ENCODE measurements at places on chromosomes 7 and 10.
A peak's percentile ranks its signal among the peaks of the same experiment; 100 is the strongest.

- DNase-seq, result no peak
Measured at GRCh38 chr10:7487528-7487927, 76.7 kb upstream of the SFMBT2 start.

GRCh38 chr10:37710831-37711616 is 146.4 kb downstream of the ZNF248 start:
- no peak for DNase-seq

DNA sequence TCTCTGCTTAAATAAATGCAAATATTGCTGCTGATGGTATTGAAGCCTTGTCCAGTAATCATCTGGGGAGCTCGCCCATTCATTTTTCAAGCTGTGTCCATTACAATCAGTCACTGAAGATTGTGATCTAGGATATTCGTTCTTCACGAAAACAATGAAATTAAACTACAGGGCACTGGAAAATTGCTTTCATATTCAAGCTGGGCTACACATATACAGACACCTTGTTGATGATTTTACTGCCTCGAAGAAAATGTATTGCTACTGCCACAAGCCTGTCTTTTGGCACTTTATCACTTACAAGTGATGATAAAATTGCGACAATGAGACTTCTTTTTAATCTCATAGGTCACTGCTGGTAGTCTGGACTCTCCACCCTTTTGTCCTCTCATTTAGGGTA is 100.0 kb upstream of the MINDY3 start:
- no peak for DNase-seq

DNA sequence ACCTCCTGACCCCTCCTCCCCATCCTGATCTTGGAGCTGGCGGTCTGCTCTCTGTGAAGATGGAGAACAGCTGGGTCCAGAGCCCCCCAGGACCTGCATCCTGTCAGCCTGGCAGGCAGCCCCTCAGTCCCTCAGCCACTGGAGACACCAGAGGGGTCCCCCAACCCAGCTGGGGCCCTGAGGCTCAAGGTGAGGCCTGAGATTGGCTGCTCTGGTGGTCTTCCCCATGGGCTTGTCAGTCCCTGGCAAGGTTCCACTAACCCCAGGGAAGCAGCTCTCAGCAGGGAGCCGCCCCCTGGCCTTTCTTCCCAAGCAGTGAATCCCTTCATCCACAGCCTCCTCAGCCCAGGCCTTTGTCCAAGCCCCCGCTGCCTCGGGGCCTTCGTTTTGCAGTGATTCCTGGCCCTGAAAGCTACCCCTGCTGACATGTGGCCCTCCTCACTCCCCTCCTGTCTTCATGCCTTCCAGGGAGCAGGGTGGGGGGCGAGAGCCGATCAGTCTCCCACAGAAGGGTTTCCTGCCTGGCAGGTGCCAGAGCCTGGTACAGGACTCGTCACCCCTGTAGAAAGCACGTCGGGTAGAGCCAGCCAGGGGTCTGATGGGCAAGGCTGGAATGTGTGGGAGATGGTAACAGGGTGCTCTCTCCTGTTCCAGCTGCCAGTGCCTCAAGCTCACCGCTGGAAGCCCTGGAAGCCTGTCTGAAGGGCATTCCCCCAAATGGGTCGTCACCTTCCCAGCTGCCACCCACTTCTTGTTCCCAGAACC is 48.5 kb downstream of the ZNF467 start:
- no peak for DNase-seq

DNA sequence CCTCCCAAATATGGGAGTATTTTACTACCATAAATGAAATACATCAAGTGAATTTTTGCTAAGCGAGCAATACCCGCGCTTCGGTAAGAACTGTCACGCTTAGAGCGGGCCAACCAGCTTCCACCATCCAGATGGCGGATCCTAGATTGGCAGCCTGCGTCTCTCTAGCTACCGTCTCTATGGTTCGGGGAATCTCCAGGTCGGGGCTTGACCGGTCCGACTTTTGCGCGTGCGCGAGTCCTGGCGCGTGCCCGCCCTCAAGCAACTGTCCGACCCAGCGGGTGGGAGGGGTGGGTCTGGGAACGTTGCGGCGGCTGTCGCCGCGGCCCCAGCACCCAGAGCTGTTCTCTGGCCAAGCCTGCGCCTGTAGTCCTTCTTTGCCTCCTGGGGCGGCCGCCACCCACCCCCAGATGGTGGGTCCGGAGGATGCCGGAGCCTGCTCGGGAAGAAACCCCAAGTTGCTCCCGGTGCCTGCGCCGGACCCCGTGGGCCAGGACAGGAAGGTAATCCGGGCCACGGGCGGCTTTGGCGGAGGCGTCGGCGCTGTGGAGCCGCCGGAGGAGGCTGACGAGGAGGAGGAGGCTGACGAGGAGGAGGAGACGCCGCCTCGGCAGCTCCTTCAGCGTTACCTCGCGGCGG is at the start of gene TBC1D12:
Gene TBC1D12 (plus strand): TSS at position 338 of the 639 bp plus-strand sequence. CDS start 73 bp downstream, at position 411.
- peak; percentile 36 for DNase-seq

DNA sequence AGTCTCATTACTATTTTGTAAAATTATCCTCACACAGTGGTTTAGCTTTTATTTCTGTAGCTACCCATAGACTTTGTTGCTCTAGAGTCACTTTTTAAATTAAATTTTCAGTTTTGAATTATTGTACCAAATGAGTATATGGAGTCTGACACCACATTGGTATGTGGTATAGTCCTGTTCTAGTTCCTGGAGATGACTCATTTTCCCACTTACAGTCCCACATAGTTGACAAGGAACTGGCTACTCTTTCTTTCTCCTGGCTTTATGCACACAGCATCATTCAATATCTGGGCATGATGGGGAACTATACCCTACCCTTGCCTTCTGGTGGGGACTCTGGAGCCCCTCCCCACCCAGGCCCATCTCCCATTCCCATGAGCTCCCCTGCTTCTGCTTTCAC is 92.6 kb upstream of the RAB11FIP2 start:
- DNase-seq, result no peak

DNA sequence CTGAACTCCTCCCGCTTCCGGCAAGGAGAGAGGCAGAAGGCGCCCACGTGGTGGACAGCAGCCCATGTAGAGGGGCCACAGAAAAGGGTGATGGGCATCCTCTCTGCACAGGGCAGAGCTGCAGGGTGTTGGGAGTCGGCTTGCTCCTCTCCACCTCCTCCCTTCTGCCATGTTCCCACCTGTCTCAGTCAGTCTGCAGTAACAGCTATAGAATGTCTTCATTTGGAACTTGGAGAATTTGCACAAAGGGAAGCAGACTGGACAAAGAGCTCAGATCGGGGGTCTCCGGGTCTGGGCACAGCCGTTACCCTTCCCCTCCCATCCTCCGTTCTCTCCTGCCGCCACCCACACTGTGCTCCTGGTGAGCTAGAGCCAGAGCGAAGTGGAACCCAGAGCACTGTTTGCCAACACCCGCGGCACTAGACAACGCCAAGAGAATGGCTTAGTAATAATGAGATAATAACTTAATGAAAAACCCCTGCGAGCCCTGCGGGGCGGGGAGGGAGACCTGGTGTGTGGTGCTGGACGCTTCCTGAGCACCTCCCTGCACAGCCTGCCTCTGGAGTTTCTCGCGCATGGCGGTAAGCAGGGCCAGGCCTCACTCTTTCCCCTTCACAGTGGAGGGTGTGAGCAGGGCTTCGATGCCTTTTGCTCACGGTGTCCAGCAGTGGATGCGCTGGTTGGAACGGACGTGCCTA is 254.7 kb downstream of the PAXIP1 start:
- DNase-seq, result no peak

GRCh38 chr7:96075510-96076349 is 246.2 kb downstream of the SLC25A13 start:
- DNase-seq, result peak; percentile 26

GRCh38 chr10:44044549-44044948 is 340.3 kb downstream of the CXCL12 start:
- DNase-seq, result no peak

DNA sequence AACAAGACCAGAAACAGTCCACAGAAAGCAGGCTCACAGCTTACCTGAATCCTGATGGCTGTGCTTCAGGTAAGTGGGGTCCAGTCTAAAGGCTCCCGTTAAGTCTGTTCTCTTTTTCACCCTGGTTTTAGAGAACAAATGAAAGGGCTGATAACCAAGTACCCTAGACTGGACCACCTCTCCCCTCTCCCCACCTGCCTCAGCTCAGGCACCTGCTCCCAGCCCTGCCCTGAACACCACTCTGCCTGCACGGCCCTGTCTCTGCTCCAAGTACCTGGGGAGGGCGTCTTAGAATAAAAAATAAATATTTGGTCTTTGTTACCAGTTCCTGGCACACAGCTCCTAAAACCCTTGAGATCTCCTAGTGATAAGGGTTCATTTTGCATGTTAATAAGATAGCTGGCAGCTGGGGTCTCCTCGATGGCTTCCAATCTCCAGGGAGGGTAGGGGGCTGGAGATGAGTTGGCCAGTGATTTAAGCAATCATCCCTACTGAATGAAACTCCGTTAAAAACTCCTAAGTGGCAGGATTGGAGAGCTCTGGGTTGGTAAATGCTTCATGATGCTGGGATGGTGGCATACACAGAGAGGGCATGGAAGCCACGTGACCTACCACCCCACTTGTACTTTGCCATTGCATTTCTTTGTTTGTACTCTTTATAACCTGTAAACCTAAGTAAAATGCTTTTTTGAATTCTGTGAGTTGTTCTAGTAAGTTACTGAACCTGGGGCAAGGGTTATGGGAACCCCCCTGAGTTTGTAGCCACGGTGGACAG is 29.8 kb upstream of the FIGNL1 start:
- DNase-seq, result no peak

GRCh38 chr7:35714862-35715261 is 19.9 kb upstream of the HERPUD2 start:
- DNase-seq, result no peak

DNA sequence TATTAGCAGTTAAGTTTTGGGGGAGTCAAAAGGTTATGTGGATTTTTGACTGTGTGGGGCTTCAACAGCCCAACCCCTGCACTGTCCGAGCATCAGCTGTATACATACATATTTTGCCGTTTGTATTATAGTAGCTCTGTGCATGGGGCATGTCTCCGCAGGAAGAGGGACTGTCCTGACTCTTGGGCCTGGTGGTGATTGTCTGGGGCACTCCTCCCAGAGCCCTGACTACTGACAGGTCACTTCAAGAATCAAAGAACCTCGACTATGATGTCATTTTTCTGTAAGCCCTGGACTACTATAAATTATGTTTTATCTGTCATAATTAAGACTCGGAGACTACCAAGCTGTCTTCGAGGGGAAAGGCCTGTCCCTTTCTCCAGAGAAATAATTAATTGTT is 51.8 kb downstream of the MGMT start:
- DNase-seq, result no peak

Measured in stimulated activated CD8-positive, alpha-beta memory T cell treated with anti-CD3 and anti-CD28 coated beads, Interleukin-2, amount 100 ng/mL, for 48 hours (primary cell).